ENCODE measurements at places on chromosomes 7 and 10.

DNA sequence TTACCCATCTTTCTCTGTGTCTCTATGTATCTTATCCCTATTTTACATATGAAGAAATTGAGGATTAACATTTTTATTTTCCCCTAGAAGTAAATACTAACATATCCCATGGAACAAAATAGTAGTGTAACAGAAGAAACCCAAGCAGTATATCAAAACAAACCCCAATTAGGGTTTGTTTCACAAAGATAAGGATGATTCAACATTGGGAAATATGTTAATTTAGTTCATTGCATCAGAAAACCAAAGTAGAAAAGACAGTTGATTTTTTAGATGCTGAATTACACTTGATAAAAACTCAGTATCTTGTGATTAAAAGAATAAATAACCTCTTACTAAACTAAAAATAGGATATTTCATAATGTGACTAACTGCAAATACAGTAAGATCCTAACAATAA, 87.8 kb downstream of the GLCCI1 start:
- DNase-seq = no peak

- DNase-seq = no peak
Observed at GRCh38 chr7:159066816-159067575, 77.7 kb downstream of the VIPR2 start.

- no peak for DNase-seq
Observed at GRCh38 chr10:130254662-130255061, 118.5 kb downstream of the GLRX3 start.

DNA sequence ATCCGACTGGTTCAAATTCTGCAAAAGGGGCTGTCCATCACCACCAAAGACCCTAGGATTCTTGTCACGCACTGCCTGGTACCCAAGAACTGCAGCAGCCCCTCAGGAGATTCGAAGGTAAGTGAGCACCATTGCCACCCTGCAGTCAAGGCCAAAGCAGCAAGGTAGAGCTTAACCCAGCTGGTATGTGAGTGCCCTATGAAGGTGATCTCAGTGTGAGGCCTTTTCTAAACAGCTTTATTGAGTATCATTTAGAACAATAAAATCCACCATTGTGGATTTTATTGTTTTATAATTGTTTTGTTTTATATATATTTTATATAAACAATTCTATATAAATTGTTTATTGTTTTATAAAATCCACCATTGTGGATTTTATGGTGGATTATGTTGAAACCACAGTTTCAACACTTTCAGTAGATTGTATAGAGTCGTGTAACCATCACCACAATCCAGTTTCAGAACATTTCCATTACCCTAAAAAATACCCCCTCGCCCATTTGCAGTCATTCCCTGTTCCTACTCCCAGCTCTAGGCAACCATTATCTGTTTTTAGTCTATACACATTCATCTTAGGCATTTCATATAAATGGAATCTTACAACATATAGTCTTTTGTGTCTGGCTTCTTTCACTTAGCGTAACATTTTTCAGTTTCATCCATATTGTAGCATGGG, 20.1 kb upstream of the CALU start:
- DNase-seq = no peak

DNA sequence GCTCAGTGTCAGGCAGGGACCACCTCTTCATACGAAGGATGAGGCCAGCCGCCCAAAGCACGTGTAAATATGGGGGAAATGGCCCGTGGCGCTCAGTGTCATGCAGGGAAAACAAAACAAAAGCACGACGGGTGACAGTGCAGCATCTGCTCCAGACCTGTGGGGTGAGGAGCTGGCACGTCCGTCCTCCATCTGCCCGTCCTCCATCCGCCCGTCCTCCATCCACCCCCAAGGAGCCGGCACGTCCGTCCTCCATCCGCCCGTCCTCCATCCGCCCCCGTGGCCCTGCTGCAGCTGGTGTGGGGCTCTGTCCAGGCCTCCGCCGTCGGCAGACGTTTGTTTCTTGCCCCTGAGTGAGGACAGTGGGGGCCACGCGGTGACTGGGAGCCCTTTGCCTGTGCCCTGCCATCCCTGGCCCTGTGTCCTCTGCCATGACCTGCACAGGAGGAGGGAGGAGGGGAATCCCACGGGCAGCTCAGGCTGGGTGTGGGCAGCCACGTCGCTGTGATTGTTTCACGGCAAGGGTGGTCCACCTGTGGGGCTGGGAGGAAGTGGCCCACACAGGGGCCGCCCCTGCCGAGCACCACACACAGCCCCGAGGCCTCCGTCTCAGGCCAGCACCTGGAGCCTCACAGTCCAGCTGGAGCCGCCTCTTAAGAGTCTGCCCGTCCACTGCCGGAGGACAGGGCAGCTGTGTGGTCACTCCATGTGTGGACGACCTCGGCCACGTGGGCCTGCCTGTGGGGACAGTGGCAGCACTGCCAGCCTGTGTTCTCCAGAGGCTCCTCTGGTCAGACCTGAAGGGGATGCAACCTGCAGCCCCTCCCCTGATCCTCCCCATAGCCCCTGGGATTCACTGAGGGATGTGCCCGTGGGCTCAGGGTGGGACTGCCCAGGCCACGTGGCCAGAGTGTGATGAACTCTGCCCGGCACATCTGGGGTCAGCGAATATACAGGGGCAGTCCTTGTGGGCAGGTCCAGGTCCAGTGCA, 38.2 kb upstream of the DPYSL4 start:
- no peak for DNase-seq

DNA sequence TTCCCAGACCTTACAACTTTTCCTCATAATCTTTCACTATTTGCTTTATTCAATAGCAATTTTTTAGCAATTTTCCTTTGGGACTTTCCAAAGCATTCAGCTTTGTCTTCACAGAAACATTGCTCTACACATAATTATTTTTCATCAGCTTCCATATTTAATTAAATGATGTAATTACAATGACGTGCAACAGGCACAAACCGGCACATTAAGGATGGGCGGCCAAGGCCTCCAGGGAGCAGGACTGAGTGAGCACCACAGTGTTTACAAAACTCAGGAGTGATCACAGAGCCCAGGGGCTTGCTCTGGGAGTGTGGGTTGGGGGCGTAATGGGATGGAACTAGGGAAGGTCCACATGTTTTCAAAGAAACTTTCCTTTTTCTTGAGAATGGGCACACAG, 69.8 kb downstream of the MAD1L1 start:
- DNase-seq = no peak

- no peak for DNase-seq
Observed at GRCh38 chr7:159094023-159094740, 50.5 kb downstream of the VIPR2 start.

DNA sequence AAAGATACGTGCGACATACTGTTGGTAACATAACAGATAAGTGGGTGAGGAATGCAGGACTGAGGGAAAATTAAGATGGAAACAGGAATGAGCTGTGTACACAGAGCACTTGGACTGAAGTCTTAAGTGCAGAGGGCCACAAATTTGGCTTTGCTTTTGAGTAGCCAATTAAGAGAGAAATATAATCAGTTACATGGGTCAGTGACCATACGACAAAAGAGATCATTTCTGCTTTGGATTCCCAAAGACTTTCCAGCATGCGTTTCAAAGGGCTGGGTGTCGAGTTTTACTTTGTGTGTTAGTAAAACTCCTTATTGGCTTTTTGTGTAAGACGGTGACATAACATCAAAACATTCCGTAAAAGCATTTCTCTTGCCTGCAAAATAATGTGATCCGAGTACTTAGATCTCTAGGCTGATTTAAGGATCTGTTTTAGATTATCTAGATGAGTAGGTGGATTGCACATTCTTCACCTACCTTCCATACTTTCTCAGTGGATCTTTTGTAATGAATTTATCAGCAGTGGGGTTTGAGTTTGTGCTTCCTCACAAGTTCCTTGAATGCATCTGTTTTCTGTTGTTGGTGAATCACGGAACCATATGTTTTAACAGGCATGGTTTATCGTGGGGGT, 7.5 kb downstream of the RABGEF1 start:
- no peak for DNase-seq

- DNase-seq = no peak
Observed at GRCh38 chr10:13961097-13961496, 369.6 kb downstream of the FRMD4A start.

DNA sequence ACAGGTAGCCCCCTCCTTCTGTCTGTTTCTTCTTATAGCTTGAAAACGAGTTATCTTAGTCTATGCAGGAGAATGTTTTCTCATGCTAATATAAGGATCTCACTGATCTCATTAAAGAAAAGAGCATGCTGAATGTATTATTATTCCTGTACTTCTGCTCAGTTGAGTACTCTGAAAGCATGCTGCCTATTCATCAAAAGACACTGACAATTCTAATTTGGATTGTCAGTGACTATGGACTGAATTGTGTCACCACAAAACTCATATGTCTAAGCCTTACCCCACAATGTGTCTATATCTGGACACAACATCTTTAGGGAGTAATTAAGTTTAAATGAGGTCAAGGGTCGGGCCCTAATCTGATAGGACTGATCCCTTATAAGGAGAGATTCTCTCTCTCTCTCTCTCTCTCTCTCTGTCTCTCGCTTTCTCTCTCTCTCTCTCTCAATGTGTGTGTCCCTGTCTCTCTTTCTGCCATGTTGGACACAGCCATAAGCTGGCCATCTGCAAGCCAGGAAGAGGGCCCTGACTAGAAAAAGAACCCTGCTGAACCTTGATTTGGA, 98.4 kb downstream of the GNAT3 start:
- DNase-seq = no peak

- DNase-seq = peak; percentile 38
Observed at GRCh38 chr7:141702047-141702567, at the start of gene DENND11. DENND11 (minus strand) TSS chr7:141702166; CDS start chr7:141702153, 13 bp downstream.

- DNase-seq = no peak
Observed at GRCh38 chr10:27512548-27512947, 8.4 kb downstream of the RAB18 start.

Data from CD4-positive, alpha-beta T cell treated with Interleukin-4 for 1 hour (primary cell).